ENCODE measurements at places on chromosomes 5 and 9. TPM values are rescaled to one million over a fixed set of nuclear protein-coding genes. Genes with fewer than 3 reads are reported as not detected.
A peak's percentile ranks its signal among the peaks of the same experiment; 100 is the strongest.

DNA sequence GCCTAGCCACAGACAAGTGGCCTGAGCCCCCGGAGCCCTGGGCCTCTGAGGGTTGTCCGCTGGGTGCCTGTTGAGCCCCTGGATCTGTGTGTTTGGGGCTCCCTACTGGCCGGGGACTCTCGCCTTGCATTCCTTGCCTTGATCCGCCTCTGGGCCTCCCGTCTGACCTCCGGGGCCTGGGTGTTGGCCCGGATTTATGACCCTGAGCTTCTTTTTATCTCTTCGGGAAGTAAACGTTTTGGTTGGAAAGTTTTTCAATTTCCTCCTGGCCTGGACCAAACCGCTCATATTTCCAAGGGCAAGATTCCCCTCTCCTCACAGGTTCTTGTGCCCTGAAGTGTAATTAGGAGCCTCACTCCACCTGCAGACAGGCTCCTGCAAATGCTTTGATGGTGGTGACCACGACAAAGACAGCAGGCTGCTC lies 69.3 kb upstream of the EGFLAM start:
- no peaks in the 10 kb centered on the region for H3K36me3 ChIP-seq
- H3K4me3 ChIP-seq: no peak overlapping the region
- H3K27ac ChIP-seq: no peak overlapping the region
- no peak for DNase-seq
- no peaks in the 10 kb centered on the region for H3K4me1 ChIP-seq

- no peak for DNase-seq
- H3K36me3 ChIP-seq: no peaks in the 10 kb centered on the region
- no peaks in the 10 kb centered on the region for H3K27me3 ChIP-seq
- no peak overlapping the region for H3K27ac ChIP-seq
These were observed 48.1 kb downstream of the KCNV2 start for GRCh38 chr9:2765250-2765880.

Gene PCDHA1
- not detected for total RNA-seq

Gene AP3B1
- 51.0 TPM for total RNA-seq

Gene ADGRV1
- total RNA-seq: 1.1 TPM

- no peak for DNase-seq
- H3K4me1 ChIP-seq: peaks cover 10% of the 10 kb centered on the region
- no peaks in the 10 kb centered on the region for H3K27me3 ChIP-seq
- H3K4me3 ChIP-seq: no peak overlapping the region
- no peaks in the 10 kb centered on the region for H3K36me3 ChIP-seq
These were observed 75.7 kb upstream of the LARP1 start for GRCh38 chr5:154679501-154679900.

- no peaks in the 10 kb centered on the region for H3K27me3 ChIP-seq
- H3K27ac ChIP-seq: no peak overlapping the region
- H3K4me1 ChIP-seq: no peaks in the 10 kb centered on the region
- DNase-seq: no peak
These were observed 185.3 kb downstream of the SAXO1 start for GRCh38 chr9:18847576-18848275.

- H3K27ac ChIP-seq: peak overlapping the region; percentile 24
- no peak for DNase-seq
- no peaks in the 10 kb centered on the region for H3K27me3 ChIP-seq
- no peaks in the 10 kb centered on the region for H3K4me1 ChIP-seq
- H3K4me3 ChIP-seq: no peak overlapping the region
These were observed 6.1 kb downstream of the SAR1B start for GRCh38 chr5:134626369-134627014.

DNA sequence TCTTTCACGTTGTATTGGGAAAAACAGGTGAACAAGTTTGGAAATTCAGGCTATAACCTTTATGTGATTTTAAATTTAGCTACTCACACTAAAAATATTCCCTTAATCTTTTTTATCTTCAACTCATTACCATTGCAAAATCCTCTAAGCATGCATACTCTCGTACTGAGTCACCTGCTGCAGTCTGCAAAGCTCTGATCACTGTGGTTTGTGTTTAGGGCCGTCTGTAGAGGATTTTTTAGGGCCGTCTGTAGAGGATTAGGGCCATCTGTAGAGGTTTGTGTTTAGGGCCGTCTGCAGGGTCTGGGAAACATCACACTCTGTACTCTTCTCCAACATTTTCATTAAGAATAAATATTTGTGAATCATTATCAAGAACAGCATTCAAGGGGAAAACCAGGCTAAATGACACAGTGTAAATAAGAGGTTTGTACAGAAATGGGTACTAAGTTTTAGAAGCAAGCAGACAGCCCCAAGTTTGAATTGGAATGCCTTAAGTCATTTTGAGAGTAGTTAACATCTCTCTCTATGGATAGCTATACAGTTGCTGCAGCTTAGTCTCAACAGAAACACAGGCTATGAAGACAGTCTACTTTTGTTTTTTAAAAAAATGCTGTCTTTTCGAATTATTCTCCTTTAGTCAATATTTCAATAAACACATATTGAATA lies 155.0 kb upstream of the TSLP start:
- H3K4me1 ChIP-seq: no peaks in the 10 kb centered on the region
- H3K27ac ChIP-seq: no peak overlapping the region

DNA sequence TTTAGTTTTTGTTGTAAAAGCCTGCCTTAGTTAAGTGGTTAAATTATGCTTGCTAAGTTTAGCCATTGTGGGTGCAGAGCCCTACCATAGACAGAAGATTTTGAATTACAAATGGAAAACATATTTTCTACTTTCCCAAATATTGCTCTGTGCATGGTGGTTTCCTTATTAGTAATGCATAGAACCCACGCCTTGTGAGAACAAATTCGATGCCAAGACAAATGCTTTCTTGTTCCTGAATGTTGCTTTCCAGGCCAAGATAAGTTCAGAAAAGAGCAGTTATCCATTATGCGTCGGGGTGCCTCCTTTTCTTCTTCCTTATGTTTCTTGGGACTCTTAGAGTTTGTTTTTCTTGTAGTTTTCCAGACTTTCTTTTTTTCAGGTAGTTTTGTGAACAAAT lies 31.0 kb upstream of the GARNL3 start:
- DNase-seq: no peak
- peak overlapping the region; percentile 74 for H3K27ac ChIP-seq
- H3K27me3 ChIP-seq: no peaks in the 10 kb centered on the region
- no peak overlapping the region for H3K4me3 ChIP-seq
- H3K4me1 ChIP-seq: peaks cover 20% of the 10 kb centered on the region

GRCh38 chr5:159231167-159231566 lies 21.8 kb upstream of the RNF145 start:
- no peaks in the 10 kb centered on the region for H3K27me3 ChIP-seq
- no peak overlapping the region for H3K27ac ChIP-seq
- DNase-seq: no peak
- no peaks in the 10 kb centered on the region for H3K36me3 ChIP-seq

Gene EGFLAM
- total RNA-seq: 54.8 TPM

DNA sequence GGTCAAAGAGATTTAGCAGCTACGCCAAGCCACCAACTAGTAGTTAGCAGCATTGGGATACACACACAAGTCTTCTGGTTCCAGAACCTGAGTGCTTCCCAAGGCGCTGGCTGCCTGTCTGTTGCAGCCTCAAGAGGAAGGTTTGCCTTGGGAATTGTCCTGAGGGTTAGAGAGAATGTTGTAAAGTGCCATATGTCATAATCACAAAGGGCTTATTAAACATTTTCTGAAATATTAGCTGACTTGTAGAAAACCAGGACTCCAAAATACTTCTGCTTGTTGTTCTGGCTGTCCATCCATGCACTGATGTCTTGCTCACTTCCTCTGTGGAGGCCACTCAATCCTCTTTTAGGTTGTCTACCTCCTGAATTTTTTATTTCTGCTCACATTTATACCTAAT lies 46.3 kb downstream of the SLC36A1 start:
- H3K4me1 ChIP-seq: no peaks in the 10 kb centered on the region
- H3K36me3 ChIP-seq: peaks cover 46% of the 10 kb centered on the region
- no peak overlapping the region for H3K4me3 ChIP-seq
- no peak overlapping the region for H3K27ac ChIP-seq
- no peaks in the 10 kb centered on the region for H3K27me3 ChIP-seq

Gene SLC6A18
- total RNA-seq: not detected

DNA sequence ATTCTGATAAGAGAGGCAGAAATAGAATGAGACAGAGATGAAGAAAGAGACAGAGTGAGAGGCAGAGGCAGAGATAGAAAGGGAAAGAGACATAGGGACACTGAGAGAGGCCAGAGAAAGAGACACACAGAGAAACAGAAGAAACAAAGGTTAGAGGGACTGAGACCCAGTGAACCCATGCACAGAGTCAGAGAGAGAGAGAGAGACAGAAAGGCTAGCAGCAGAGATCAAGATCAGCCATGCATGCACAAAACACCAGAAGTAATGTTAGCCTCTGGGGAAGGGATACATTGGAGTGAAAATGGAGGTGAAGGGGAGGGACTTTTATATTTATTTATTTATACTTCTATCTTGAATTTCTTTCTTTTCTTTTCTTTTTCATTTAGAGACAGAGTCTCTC lies 14.1 kb upstream of the SPARC start:
- no peak for DNase-seq
- no peaks in the 10 kb centered on the region for H3K27me3 ChIP-seq
- H3K4me1 ChIP-seq: peaks cover 51% of the 10 kb centered on the region
- H3K4me3 ChIP-seq: no peak overlapping the region

- peak overlapping the region; percentile 82 for H3K27ac ChIP-seq
- no peaks in the 10 kb centered on the region for H3K36me3 ChIP-seq
- peaks cover 26% of the 10 kb centered on the region for H3K4me1 ChIP-seq
These were observed 10.2 kb upstream of the LCP2 start for GRCh38 chr5:170307575-170308465.

- DNase-seq: no peak
- H3K27ac ChIP-seq: no peak overlapping the region
- H3K4me1 ChIP-seq: no peaks in the 10 kb centered on the region
- no peak overlapping the region for H3K4me3 ChIP-seq
- no peaks in the 10 kb centered on the region for H3K27me3 ChIP-seq
These were observed 189.5 kb downstream of the ERCC6L2 start for GRCh38 chr9:96064826-96065481.

- H3K27me3 ChIP-seq: no peaks in the 10 kb centered on the region
- H3K4me3 ChIP-seq: no peak overlapping the region
- H3K27ac ChIP-seq: no peak overlapping the region
- DNase-seq: no peak
- peaks cover 6% of the 10 kb centered on the region for H3K36me3 ChIP-seq
These were observed 39.5 kb downstream of the MACROH2A1 start for GRCh38 chr5:135359374-135360165.

DNA sequence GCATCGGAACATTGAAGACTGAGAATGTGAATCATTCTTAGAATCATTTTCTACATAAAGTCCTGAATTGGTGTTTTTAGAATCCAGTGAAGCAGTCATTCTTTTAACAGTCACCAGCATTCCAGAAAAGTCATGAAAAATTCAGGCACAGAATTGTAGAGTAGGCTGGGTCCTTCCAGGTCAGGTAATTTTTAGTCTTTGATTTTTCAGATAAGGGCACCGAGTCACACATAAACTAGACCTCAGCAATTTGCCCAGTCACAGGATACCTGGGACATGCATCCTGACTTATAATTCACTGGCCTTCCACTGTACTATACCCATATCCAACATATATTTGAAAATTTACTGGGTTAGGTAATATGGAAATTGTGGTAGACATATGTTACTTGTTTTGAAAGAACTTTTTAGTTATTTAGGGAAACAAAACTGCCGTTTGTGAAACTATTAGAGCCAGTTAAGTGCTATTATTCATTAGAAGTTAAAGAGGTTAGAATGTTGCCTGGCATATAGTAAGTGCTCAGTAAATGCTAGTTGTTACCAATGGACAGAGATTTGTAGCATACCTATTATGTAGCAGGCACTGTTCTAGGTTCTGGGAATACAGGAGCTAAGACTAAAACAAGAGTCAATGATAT lies 10.9 kb downstream of the MAN2A1 start:
- no peaks in the 10 kb centered on the region for H3K4me1 ChIP-seq
- no peaks in the 10 kb centered on the region for H3K27me3 ChIP-seq
- H3K4me3 ChIP-seq: no peak overlapping the region
- H3K36me3 ChIP-seq: no peaks in the 10 kb centered on the region
- H3K27ac ChIP-seq: no peak overlapping the region
- no peak for DNase-seq

Gene TAF11L5
- total RNA-seq: not detected

DNA sequence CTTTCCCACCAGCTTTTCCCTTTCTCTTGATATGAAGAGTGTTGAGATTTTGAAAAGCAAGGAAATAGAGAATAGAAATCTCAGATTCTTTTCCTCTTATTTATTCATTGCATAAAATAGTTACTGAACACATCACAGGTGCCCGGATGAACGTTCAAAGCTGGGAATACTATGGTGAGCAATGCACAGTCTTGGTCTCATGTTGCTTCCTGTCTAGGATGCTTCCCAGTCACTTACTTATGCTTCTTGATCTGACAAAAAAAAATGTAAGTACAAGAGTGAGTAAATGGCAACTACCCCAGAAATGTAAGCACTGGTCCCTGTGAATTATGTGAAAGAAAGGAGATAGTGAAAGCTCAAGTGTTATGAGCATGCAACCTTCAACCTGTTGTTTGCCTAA lies 153.5 kb upstream of the S1PR3 start:
- DNase-seq: no peak
- H3K27ac ChIP-seq: no peak overlapping the region
- H3K4me1 ChIP-seq: no peaks in the 10 kb centered on the region
- H3K36me3 ChIP-seq: no peaks in the 10 kb centered on the region
- no peaks in the 10 kb centered on the region for H3K27me3 ChIP-seq

DNA sequence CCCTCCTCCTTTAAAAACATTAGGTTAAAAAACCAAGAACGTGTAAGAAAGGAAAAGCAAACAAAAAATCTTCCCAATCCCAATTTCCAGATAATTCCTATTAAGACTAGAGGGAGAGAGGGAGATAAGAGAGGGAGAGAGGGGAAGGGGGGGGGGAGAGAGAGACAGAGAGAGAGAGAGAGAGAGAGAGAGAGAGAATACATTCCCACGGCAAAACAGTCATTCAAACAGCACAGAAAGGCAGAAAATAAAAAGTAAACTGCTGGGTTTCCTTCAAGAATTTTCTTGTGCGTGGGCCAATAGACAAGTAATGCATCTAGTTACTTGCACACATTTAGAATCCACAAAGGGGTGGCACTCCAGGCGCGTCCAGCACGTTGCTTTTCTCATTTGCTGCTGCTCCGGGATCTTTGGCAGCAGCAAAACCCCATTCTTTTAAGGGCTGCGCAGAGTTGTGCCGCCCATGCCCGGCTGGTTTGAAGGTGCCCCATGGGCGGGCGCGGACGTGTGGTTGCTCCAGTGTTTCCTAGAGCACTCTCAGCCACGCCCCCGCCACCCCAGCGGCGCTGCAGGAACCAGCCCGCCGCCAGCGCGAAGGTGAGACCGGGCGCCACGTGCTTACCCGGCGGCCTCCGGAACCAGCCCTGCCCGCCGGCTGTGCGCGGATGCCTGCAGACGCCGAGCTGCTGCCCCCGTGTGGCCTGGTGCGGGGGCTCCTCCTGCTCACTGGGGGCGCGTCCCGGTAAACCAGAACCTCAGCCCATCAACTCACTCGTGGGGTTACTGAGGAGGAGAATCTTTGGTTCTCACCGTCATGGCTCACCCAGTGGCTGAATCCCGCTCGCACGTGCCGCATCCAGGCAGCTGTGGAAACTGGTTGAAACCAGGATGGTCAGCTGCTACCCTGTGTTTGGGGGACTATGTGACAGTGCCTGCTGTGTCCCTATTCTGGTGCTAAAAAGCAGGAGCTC lies 44.6 kb downstream of the STC2 start:
- H3K27me3 ChIP-seq: peaks cover 52% of the 10 kb centered on the region
- no peak overlapping the region for H3K27ac ChIP-seq
- H3K4me3 ChIP-seq: peak overlapping the region; percentile 39
- peaks cover 4% of the 10 kb centered on the region for H3K4me1 ChIP-seq

- no peak overlapping the region for H3K27ac ChIP-seq
- no peak overlapping the region for H3K4me3 ChIP-seq
- H3K36me3 ChIP-seq: no peaks in the 10 kb centered on the region
- DNase-seq: no peak
These were observed 59.2 kb upstream of the DAB2IP start for GRCh38 chr9:121592265-121592664.

Gene SLC31A2
- total RNA-seq: 50.4 TPM

- H3K36me3 ChIP-seq: no peaks in the 10 kb centered on the region
- H3K4me3 ChIP-seq: no peak overlapping the region
- H3K27me3 ChIP-seq: no peaks in the 10 kb centered on the region
- H3K4me1 ChIP-seq: peaks cover 42% of the 10 kb centered on the region
These were observed 3.2 kb downstream of the RAB24 start for GRCh38 chr5:177300236-177300880.

Data from tibial nerve (tissue), 4 donors.